ENCODE measurements at places on chromosomes 3 and 15. TPM values are rescaled to one million over a fixed set of nuclear protein-coding genes. Genes with fewer than 3 reads are reported as not detected.

Gene IL17RC
- 22.7 TPM for polyA plus RNA-seq

Gene POLQ
- polyA plus RNA-seq: 1.2 TPM

Gene RNU5B-1
- polyA plus RNA-seq: not detected

Gene GPR87
- polyA plus RNA-seq: not detected

Gene FBXW12
- not detected for polyA plus RNA-seq

Gene IGDCC3
- 0.63 TPM for polyA plus RNA-seq

Gene CTXN2
- polyA plus RNA-seq: 0.90 TPM

Gene BUB1B
- 22.6 TPM for polyA plus RNA-seq

Gene SFMBT1
- 5.6 TPM for polyA plus RNA-seq

Gene SPTSSB
- polyA plus RNA-seq: 0.88 TPM

Gene GDPGP1
- 0.76 TPM for polyA plus RNA-seq

Gene NR2E3
- not detected for polyA plus RNA-seq

Gene NEK11
- polyA plus RNA-seq: 7.6 TPM

Gene TRH
- 13.8 TPM for polyA plus RNA-seq

Gene CCDC54
- not detected for polyA plus RNA-seq

Gene VEPH1
- 0.88 TPM for polyA plus RNA-seq

Gene C2CD4A
- 0.24 TPM for polyA plus RNA-seq

Gene GOLGA8R
- polyA plus RNA-seq: not detected

Gene FGF7
- polyA plus RNA-seq: not detected

All from brain (organoid and tissue), 16 donors.